SK-N-SH treated with all-trans-retinoic acid at 6 μM for 48 hours (cell line): ENCODE measurements at places on chromosomes 1 and 21.
A peak's percentile ranks its signal among the peaks of the same experiment; 100 is the strongest.

- no peak for ATAC-seq
Observed at GRCh38 chr21:16538936-16539440, 809.2 kb downstream of the USP25 start.

GRCh38 chr1:44733365-44733764 is 2.4 kb upstream of the RNU5D-1 start:
- ATAC-seq, result no peak

GRCh38 chr1:211942583-211942982 is 92.8 kb downstream of the INTS7 start:
- ATAC-seq, result no peak

DNA sequence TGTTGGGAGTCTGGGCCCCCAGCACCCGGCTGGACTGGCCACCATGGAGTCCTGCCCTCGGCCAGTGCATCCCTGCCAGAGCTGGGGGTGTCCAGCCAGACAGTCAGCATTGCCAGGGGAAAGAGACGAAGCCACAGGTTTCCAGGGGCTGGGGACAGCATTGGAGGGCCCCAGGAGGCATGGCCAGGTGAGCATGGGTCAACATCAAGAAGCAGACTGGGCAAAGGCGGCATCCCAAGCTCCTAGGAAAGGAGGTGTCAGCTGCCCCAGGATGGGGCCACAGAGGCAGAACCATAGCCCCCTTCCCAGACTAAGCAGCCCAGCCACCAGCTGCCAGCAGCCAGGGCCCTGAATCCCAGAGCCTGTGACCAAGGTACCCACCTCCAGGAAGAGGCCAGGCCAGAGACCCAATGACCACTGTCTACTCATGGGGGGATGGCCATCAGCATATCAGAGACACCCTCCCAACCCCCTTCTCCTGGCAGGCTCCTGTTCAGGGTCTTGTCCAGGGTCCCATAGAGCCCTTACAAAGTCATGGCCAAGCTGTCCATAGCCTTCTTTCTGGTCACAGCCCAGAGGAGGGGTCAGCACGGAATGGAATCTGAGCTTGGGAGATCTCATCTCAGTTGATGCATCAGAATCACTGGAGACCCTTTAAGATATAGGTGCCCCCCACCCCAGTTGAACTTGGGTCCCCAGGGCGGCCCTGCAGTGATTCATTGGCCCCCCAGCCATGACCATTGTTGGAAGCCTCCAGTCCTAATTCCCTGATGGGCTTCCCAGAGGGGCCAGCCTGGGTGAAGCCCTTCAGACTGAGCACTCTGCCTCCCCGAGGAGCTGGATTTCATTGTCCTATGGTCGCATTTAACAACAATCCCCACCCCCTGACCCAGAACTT is 32.5 kb downstream of the WNT3A start:
- no peak for ATAC-seq

- no peak for ATAC-seq
Observed at GRCh38 chr1:159652506-159652905, 61.9 kb downstream of the CRP start.

DNA sequence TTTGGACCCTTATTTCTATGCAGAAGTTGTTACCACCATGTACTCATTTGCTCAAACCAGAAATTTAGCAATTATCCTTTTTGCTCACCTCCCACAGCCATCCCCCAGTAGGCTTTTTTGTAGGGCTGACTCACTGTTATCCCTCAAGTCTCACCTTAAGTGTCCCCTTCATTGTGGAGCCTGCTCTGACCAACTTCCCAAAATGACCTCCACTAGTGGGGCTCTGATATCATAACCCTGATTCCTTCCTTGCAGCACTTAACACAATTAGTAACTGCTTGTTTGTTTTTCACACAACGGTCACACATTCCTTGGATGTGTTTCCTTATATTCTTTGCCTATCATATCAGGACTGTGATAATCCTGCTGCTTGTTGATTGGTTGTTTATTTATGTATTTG is 76.7 kb downstream of the PATJ start:
- ATAC-seq, result no peak

DNA sequence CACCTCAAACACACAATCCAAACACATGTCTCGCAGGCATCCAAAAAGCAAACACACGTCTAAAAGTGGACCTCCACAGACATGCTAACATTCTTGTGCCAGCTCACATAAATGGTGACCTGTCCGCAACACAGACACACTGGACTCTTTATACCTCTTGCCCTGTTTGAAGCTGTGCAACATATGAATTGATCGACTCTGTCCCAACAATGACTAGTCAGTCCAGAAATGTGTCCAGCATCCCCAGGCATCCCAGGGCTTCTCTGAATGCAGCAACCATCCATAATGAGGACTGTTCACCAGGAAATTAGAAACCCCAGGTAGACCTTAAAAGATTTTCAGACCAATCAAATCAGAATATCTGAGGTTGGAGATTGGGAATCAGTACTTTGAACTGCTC is 3.2 kb downstream of the DDR2 start:
- ATAC-seq, result no peak

- ATAC-seq, result no peak
Observed at GRCh38 chr21:40846587-40847411, at the start of gene DSCAM. DSCAM (minus strand) TSS chr21:40847158; CDS start chr21:40846661, 497 bp downstream.

GRCh38 chr21:46064870-46065214 is 33.1 kb upstream of the COL6A2 start:
- no peak for ATAC-seq

DNA sequence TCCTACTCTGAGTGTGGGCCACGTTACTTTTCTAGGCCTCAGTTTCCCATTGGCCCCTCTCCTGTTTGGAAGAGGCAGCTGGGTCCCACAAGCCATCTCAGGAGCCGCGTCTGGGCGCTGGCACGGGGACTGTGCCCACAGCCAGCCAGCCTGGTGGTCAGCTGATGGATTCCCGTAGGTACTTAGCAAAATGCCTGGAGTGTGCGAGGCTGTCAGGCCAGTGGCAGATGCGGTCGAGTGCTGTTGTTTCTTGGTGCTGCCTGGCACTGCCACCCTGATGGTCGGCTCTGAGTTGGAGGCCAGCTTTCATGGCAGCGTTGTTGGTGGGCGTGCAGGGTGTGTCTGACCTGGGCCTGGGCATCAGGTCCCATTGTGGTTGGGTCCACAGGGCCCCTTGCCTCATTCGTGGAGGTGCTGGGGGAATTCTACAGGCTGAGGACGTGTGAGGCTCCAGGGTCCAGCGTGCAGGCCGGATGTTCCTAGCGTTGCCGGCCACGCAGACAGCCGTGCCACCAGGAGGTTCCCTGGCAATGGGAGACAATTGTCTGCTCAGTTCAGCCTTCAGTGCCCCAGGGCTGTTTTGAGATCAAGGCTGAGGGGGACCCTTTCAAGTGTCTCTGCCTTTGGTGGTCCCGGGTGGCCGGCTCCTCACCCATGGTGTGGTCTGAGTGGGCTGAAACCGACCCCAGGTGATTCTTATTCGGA is 20.9 kb downstream of the SKI start:
- no peak for ATAC-seq

- peak; percentile 40; the same call in 1 of the 3 replicates for ATAC-seq
Observed at GRCh38 chr1:38273196-38273804, 226.7 kb upstream of the POU3F1 start.

DNA sequence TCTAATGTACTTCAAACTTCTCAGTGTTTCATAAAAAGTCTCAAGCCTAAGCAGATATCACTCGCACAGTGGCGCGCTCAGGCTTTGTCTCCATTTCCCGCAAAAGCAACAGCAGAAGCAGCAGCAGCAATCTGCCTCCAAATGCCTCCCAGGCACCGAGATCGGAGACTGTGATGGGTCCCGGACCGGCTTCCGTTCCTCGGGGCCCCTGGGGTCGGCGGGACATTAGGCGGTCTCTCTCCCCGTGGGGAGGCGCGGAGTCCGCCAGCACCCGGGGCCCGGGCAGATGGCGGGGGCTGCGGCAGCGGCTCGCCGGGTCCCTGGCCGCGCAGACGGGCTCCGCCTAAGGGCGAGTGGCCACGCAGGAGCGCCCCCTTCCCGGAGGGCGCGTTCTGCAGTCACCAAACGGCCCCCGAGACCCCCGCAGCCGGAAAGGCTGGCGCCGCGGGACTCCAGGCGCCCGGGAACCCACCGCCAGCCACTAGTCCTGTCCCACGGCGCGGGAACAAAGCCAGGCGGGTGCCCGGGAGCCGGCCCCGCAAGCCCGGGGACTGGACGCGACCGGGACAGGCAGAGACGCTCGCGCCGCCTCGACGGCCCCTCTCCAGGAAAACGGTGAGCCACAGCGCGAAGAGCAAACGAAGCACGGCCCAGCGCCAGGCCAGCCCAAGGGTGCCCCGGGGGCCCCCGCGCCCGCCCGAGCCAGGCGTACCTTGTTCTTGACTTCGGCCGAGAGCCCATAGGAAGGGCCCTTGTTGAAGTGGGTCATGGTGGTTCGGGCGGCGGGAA is 590 bp downstream of the CNN3 start:
- peak; percentile 69 for ATAC-seq

- ATAC-seq, result no peak
Observed at GRCh38 chr1:22854688-22855565, 117.7 kb downstream of the LACTBL1 start.

GRCh38 chr1:203954788-203955552 is 93.6 kb downstream of the SNRPE start:
- no peak for ATAC-seq

DNA sequence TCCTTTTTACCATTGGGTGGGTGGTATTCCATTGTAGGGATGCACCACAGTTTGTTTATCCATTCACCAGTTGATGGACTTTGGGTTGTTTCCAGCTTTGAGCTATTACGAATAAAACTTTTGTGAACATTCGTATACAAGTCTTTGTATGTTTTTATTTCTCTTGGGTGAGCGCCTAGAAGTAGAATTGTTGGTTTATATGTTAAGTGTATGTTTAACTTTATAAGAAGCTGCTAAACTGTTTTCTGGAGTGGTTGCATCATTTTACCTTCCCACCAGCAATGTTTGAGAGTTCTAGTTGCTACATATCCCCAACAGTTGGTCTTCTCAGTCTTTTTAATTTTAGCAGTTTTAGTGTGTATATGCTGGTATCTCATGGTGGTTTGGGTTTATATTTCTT is 132.5 kb downstream of the PEX14 start:
- no peak for ATAC-seq

GRCh38 chr1:178155481-178156255 is 61.8 kb downstream of the RASAL2 start:
- no peak for ATAC-seq

DNA sequence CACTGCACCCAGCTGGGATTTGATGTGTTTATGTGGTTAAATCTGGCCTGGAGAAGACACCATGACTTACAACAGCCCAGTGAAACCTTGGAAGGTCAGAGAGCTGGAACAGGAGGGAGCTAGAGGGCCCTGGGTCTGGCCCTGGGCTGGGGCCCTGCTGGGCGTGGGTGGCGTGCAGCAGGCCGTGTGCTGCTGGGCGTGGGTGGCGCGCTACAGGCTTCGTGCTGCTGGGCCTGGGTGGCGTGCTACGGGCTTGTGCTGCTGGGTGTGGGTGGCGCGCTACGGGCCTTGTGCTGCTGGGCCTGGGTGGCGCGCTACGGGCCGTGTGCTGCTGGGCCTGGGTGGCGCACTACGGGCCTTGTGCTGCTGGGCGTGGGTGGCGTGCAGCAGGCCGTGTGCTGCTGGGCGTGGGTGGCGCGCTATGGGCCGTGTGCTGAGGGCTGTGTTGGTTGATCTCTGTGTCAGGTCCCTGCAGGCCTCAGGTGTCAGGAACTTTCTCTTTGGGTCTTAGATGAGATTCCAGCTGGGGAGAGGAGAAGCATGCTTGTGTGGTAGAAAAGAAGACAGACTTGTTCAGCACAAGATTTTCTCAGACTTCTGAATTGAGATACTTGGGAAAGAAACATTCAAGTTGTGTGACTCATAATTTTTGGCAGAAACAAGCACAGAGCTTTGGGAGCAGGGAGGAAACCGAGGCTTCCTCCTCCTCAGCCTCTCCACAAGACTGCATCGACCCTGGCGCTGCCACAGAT is 66.0 kb downstream of the COL18A1 start:
- ATAC-seq, result peak; percentile 73

DNA sequence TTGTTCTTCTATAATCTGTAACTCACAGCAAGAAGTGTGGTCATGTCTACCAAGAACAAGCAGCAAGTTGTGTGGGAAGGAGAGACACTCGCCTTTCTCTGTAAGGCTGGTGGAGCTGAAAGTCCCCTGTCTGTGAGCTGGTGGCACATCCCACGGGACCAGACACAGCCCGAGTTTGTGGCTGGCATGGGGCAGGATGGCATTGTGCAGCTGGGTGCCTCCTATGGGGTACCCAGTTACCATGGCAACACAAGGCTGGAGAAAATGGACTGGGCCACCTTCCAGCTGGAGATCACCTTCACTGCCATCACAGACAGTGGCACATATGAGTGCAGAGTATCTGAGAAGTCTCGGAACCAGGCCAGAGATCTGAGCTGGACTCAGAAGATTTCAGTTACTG is 15.5 kb downstream of the CD101 start:
- no peak for ATAC-seq

- ATAC-seq, result peak; percentile 51; the same call in 1 of the 3 replicates
Observed at GRCh38 chr21:30962013-30962412, 76.3 kb downstream of the KRTAP19-8 start.

DNA sequence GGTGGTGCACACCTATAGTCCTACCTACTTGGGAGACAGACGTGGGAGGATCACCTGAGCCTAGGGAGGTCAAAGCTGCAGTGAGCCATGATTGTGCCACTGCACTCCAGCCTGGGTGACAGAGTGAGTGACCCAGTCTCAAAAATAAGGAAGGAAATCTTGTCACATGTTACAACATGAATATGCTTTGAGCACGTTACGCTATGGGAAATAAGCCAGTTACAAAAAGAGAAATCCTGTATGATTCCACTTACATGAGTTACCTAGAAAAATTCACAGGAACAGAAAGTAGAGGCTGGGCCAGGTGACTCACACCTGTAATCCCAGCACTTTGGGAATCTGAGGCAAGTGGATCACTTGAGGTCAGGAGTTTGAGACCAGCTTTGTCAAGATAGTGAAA is 6.7 kb upstream of the PADI6 start:
- no peak for ATAC-seq

GRCh38 chr1:159830722-159831121 is 4.0 kb downstream of the SLAMF8 start:
- no peak for ATAC-seq
